Bronchial epithelial cell (primary cell): ENCODE measurements at places on chromosomes 1 and 21. TPM values are rescaled to one million over a fixed set of nuclear protein-coding genes. Genes with fewer than 3 reads are reported as not detected.

Gene MATN1
- total RNA-seq: not detected in 2 replicates

Gene LRRIQ3
- total RNA-seq: 0.26 and 0.53 TPM in 2 replicates

Gene ATXN7L2
- total RNA-seq: 0.64 and 1.3 TPM in 2 replicates

Gene THEM5
- not detected in 2 replicates for total RNA-seq

Gene OR2AJ1
- not detected in 2 replicates for total RNA-seq

Gene TCHHL1
- total RNA-seq: not detected in 2 replicates
